H1 (cell line): ENCODE measurements at places on chromosomes 7 and 10. TPM values are rescaled to one million over a fixed set of nuclear protein-coding genes. Genes with fewer than 3 reads are reported as not detected.

- DNase-seq = no peak
These were observed 32.3 kb downstream of the RPS24 start for GRCh38 chr10:78066012-78066411.

RAPGEF5 gene
- polyA plus RNA-seq = 2.4 and 4.4 TPM in 2 replicates

- no peak for DNase-seq
These were observed 19.3 kb downstream of the MACC1 start for GRCh38 chr7:20197837-20198236.

- DNase-seq = no peak
These were observed 4.2 kb upstream of the IGFBP1 start for GRCh38 chr7:45884136-45884535.
